ENCODE measurements at places on chromosomes 6 and 20.
A peak's percentile ranks its signal among the peaks of the same experiment; 100 is the strongest.

GRCh38 chr6:1244941-1245340 is 67.0 kb upstream of the FOXQ1 start:
- DNase-seq, result no peak

DNA sequence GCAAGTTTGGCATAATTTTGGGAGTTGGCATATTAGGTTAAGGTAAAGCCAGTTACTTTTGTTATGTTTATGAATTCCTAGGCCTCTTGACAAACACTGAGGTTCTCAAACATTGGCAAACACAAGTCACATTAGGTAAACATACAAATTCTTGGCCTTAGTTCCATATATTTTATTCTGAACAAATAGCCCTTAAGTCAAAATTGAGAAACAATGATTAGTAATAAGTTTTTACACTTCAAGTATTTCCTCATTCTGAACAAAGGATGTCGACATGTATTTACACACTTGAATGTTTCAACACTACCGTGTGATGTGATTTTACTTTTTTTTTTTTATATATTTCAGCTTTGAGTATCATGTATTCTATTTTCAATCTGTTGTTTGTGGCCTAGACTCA is 3.8 kb upstream of the ECHDC1 start:
- no peak for DNase-seq

DNA sequence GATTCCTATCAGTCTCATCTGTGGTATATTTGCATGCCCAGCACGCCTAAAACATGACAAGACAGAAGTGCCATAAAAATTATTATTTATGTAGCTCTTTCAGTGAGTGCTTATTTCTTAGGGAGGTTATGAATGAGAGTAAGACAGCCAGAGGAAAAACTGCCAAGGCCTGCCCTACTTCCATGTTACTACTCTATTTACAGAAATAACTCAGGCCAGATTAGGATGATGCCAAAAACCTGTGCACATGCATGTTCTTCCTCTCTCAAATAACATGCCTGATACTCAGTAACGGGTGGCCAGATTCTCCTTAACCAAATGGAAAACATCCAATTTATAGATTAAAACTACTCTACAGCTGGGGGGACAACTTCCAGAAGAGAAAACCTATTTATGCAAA is 45.7 kb downstream of the ILRUN start:
- DNase-seq, result peak; percentile 9

DNA sequence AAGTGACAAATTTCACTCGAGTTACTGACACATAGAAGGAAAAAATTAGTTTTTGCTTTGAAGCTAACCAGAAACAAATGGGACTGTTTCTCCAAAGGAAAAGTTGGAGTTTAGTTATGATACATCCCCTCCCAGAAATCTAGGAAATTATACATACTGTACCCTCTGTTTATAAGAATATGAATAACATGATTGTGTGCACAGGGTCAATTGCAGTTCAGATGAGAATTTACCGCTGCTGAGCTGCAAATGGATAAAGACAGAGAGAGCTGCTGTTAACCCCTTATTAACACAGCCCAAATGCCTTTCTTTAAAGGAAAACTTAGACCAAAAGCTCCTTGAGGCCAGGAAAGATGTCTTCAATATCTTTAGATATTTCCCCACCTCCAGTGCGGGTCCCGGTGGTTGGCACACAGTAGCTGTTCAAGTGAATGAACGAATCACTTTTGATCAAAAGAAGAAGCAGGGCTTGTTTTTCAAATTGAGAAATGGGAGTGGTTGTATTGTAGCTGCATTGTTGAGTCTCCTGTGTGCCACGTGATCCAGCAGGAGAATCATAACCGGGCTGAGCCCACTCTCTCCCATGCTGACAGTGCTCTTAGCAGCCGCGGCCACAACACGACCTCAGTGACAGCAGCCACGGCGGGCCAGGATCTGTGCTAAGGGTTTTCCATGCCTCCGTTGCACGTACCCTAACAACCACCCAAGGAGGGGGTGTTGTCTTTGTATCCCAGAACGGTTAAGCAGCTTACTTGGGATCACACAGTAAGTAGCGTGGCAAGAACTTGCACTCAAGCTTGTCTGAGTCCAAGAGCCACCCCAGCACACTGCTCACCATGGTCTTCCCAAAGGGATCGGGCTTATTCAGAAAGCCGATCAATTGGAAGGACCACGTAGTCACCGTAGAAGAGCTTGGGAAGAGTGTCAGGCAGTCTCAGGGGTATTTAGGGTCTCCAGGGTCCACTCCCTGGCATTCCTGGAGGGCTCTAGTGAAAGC is 53.5 kb upstream of the BMP6 start:
- DNase-seq, result no peak

DNA sequence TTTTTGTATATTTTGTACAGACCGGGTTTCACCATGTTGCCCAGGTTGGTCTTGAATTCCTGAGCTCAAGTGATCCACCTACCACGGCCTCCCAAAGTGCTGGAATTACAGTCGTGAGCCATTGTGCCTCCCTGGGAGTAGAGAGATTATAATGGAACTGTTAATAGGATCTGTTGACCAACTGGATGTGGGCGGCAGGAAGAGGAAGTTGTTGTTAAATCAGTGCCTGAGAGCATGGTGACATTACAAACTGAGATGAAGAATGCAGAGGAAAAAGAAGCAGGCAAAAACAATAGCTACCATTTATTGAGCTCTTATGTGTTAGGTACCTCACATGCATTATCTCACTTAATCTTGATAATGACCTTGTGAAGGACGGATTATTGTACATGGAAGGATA is 9.2 kb upstream of the L3MBTL3 start:
- DNase-seq, result no peak

DNA sequence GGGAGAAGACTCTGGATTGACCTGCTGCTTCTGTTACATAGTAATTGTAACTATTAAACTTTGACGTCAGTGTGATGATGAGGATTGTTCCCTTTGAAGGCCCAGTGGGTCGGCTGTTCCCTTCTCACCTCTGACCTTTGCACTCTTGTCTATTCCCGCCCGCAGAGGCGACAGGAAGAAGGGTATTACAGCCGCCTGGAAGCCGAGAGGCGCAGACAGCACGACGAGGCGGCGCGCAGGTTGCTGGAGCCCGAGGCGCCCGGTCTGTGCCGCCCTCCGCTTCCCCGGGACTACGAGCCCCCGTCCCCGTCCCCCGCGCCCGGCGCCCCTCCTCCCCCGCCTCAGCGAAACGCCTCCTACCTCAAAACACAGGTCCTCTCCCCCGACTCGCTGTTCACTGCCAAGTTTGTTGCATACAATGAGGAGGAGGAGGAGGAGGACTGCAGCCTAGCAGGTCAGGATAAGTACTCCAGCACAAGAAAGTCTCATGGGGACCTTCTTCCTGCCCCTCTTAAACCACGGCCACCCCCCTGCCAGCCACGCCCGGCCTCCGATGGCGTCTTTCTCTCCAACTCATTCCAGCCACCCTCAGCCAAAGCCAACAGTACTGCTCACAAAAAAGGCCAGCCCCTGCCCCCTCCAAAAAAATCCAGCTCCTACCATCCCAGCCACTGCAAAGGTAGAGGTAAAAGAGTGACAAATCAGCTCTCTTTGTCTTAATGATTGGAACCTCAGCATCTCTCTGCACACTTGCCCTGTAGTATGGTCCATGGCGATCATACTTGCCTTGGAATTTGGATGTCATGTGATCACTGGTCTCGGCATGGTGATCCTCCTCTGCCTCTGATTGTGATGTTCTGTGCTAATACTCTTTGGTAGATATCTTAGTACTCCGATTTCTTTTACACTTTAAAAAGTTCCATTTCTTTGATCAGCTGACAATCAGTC is 31.6 kb upstream of the KIF25 start:
- DNase-seq, result no peak

DNA sequence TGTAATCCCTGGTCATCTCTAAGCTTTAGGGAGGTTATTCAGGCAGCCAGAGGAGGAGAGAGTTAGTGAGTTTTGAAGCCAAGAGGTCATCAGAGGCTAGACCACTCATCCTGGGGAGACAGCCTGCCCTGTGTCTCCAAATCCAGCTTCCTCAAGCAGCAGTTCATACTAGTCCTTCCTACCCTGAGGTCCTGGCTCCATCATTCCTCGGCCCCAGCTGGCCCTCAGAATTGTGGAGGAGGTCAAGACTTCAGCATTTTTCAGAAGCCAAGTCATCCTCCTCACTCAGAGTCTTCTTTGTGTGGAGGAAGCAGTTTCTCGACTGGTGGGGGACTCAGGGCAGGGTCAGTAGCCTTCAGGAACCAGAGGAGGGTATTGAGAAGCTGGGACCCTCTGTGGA is 12.4 kb upstream of the KIAA1755 start:
- DNase-seq, result no peak

DNA sequence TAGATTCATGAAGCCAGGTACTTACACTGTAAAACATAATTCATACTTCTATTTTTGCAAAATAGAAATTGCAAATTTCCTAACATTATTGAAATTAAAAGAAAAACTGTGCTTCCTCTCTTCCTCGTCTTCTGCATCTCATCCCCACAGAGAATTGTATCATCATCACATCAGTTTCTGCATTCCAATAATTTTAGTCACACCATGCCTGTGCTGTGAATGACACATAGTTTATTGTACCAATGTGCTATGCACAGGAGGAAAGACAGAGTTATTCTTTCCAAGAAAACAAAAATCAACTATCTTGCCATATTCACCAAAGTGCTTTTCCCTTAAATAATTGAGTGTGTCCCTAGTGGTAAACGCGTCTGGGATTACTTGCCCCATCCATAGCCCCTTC is 38.1 kb upstream of the FAM135A start:
- no peak for DNase-seq

- peak; percentile 13 for DNase-seq
Measured at GRCh38 chr6:61886608-61887259, 399.3 kb downstream of the KHDRBS2 start.

- DNase-seq, result peak; percentile 36
Measured at GRCh38 chr20:12217382-12217781, 299.7 kb downstream of the BTBD3 start.

DNA sequence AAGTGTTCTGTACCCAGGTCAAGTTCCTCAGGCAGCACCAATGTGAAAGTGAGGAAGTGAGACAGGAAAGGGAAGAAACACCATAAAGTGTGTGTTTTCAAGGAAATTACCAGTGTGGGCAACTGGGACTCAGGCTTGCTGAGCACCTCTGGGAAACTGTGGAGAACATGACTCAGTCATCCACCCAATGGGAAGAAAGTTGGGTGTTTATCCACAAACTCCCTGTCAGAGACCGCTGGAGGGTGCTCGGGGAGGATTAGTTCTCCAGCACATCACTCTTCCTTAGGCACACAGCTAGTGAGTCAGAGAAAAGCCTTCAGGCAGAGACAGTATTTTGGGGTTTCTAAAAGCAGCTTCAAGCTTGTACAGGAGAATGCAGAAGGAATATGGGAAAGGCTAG is 93.6 kb downstream of the PCSK2 start:
- DNase-seq, result no peak

DNA sequence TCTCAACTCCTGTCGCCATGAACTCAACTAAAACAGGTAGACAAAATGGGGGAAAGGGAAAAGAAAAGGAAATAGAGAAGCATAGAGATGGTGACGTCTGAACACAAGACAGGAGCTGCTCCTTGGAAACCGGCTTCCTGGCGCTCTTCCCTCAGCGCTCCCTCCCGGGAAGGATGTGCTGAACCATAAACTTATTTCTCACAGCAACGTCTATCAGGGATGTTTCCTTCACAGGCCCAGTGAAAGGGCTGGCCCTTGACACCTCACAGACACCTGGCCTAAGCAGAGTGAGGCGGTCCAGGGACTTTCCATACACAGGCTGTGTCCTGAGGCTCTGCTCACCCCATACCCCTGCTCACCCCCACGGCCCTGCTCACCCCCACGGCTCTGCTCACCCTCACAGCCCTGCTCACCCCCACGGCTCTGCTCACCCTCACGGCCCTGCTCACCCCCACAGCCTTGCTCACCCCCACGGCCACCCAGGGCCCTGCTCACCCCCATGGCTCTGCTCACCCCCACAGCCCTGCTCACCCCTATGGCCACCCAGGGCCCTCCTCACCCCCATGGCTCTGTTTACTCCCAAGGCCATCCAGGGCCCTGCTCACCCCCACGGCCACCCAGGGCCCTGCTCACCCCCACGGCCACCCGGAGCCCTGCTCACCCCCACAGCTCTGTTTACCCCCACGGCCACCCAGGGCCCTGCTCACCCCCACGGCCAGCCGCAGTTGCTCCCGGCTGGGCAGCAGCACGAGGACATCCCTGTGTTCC is 653 bp downstream of the FRMD1 start:
- DNase-seq, result no peak

- peak; percentile 72 for DNase-seq
Measured at GRCh38 chr6:42756722-42757121, 10.8 kb upstream of the TBCC start.

DNA sequence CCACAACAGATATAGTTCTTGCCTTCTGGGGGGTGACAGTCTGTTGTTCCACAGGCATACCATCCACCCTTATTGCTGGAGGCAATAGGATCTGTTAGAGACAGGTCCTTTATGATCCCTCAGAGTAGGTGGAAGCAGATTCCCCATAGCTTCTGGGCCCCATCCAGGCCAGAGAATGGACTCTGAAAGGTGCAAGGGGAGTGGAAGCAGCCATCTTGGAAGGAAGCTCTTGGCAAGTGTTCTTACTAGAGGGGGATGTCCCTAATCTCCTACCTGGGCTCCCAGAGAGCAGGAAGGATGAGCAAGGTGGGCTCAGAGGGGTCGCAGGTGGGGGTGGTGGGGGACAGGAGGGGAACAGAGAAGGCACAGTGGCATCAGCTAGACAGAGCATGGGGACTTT is 33.4 kb downstream of the CEBPB start:
- no peak for DNase-seq

- no peak for DNase-seq
Measured at GRCh38 chr6:163327921-163328320, 86.6 kb upstream of the QKI start.

- DNase-seq, result peak; percentile 89
Measured at GRCh38 chr20:4607287-4607713, 114.4 kb upstream of the PRND start.

- DNase-seq, result no peak
Measured at GRCh38 chr6:69791065-69791471, 5.7 kb downstream of the LMBRD1 start.

- no peak for DNase-seq
Measured at GRCh38 chr6:109076377-109076776, 18.3 kb downstream of the SESN1 start.

DNA sequence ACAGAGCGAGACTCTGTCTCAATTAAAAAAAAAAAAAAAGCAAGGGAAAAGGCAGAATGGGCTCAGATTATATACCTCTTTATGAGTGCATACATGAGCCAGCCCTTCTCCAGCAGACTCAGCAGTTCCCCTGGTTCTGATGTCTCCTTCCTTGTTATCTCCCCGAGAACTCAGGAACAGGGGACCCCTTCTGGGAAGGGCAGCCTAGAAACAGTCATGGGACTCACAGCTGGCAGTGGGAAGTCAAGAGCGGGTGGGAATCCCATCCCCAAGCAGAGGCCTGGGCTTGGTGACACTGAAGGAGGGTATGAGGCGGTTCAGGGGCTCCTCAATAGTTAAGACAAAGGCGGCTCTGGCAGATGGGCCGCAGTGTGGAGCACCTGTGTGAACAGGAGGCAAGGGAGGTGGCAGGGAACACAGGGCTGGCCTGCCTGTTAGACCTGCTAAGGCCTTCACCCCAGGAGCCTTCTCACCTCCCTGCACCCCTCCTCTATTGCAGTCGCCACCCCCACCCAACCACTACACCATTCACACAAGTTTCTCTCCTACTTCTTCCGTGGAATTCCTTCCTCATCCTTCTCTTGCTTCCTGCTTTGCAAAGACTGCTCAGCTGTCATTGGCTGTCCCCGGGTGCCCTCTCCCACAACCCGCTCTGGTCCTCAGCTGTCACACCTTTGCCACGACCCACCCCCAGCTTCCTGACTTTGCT is 29.7 kb upstream of the MDFI start:
- no peak for DNase-seq

GRCh38 chr20:46520976-46521579 is 7.7 kb upstream of the ZNF334 start:
- peak; percentile 83 for DNase-seq

GRCh38 chr20:35849706-35850105 is 77.9 kb downstream of the PHF20 start:
- no peak for DNase-seq

All from brain (organoid and tissue), 16 donors.